ENCODE measurements at places on chromosomes 1 and 21.

DNA sequence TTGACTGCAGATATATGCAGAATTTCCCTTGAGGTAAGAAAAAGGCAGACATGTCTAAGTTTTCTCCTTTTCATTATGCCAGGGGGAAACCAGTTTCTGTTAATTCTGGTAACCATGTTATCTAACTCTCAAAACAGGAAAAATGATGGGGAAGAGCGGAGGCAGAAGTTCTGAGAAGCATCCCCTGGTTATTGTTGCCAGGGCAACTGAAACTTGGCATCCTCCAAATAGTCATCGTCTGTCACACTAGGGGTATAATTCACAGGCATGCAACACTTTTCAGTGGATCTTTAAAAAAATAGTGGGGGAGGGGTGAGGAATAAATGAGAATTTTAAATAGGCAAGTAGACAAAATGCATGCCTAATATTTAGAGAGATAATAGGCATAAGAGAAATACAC lies 715.3 kb upstream of the CXADR start:
- no peak for DNase-seq

DNA sequence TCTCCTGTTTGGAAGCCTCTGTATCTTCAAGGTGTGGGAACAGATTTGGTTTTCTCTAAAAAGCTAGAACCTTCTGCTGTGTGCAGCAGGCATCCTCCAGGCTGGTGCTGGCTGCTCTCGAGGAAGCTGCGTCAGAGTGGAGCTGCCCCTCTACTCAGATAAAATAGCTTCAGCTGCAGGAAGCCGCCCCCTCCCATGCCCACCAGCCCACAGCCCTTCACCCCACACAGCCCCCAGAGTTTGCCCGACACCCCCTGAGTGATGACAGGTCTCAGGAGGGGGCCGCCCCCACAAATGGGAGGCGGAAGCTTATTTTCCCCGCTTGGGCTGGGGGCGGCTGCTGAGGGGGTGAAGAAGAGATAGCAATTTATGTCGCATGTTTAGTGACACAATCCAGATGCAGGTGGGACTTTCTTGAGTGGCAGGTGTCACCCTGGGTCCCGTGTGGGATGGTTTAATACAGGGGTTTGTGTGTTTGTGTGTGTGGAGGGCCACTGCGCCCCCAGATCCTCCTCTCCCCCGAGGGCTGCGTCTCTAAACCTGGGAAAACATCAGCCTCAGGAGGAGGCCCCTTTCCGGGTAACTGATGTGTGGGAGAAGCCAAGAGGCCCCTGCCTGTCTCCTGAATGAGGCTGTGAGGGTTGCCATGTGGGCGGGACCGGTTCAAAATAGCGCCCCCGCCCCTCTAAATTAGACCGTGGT lies 55.4 kb downstream of the STUM start:
- no peak for DNase-seq

GRCh38 chr1:7578206-7578605 lies 192.9 kb upstream of the VAMP3 start:
- DNase-seq: no peak

GRCh38 chr1:113219377-113219776 lies 146.4 kb downstream of the LRIG2 start:
- DNase-seq: no peak

GRCh38 chr1:65791396-65791795 lies 1.3 kb upstream of the PDE4B start:
- no peak for DNase-seq

DNA sequence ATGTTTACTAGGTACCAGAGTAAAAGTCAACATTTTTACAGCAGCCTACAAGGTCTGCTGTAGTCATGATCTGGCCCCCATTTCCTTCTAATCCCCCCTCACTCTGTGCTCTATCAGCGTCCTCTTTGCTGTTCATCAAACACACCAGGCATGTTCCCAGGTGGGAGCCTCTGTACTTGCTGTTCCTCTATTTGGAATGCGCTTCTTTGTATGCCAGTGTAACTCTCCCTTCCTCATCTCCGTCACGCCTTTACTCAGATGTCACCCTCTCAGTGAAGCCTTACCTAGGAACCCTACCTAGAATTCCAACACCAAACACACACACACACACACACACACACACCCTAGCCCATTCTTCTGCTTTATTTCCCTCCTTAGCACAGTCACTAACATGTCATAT lies 21.0 kb downstream of the TP53BP2 start:
- no peak for DNase-seq

DNA sequence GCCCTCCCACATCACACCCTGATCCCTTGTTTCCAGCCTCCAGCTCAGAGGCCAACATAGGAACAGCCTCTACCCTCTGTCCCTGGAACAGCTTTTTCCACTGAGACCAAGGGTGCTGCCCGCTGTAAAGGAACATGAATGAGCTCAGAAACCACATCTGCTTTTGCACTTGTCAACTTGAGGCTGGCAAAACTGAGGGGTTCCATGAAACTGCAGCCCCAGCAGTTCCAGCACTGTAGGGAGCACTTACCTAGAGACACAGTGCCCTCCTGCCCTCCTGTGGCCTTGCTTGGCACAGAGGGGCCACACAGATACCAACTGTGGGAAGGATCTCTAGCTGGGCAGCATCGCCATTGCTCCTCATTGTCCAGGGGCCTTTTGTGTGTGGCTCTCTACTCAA lies 51.7 kb downstream of the ITPKB start:
- DNase-seq: no peak

- DNase-seq: no peak
Observed at GRCh38 chr1:25134801-25135461, 97.4 kb downstream of the SYF2 start.

DNA sequence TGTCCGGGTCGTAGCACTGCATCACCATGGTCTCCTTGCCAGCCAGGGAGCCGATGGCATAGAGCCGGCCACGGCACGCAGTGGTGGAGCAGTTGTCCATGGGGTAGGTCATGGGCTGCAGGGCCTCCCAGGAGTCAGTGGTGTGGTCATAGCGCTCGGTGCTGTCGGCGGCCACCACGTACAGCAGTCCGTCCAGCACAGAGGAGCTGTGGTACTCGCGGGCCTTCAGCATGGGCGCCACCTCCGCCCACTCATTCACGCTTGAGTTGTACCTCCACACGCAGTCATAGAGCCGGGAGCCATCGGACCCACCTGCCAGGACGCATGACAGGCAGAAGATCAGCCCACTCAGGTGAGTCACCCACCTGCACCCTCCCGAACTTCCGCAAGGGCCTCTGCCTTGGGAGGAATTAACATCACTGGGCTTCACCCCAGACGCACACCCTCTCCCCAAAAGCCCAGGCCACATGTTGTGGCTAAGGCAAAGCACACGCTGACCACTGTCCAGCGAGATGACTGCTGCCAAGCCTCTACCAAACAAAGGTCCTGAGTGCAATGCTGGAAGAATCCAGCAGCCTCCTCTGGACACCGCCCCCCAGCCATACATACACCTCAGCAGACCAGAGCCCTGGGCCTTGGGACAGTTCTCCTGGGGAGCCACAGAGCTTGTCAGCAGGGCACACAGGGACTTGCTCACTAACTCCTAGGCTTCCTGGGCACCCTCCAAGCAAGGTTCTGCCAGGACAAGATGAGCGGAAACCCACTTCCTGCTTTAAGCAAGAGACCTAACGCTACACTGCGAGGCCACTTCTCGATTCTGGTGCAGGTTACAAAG lies 3.3 kb downstream of the KLHL21 start:
- peak; percentile 63 for DNase-seq

- no peak for DNase-seq
Observed at GRCh38 chr1:45673956-45674355, 12.4 kb downstream of the GPBP1L1 start.

Measured in GM12865 (cell line).